Naive B cell (primary cell): ENCODE measurements at places on chromosomes 4 and X. TPM values are rescaled to one million over a fixed set of nuclear protein-coding genes. Genes with fewer than 3 reads are reported as not detected.

Gene ALAS2
- 2.4 TPM for polyA plus RNA-seq

DNA sequence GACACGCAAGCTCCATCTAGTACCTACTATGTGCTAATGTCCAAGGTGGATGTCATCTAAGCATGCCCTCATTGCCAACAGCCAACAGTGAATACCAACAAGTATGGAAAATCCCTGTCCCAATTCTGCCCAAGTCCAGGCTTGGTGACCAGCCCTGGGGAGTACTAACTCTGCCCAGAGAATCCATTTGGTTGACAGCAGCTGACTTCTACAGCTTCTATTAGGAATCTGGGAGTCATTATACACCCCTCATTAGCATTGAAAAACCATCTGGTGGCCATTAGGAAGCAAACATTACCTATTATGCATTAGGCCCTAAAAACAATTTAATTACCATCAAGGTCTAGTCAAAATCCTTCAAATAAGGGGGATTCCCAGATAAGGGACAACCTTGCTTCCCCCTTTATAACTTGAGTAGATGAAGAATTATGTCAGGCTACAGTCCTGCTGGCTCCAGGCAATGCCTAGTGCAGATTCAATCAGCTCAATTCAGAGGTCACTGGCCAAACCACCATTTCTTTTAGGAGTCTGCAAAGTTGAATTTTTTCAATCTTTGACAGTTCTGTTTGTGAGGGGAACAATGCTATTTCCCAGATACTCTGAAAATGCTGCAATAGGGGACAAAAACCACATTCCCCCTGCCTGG lies 228.0 kb upstream of the LDB2 start:
- no peaks in the 10 kb centered on the region for H3K27me3 ChIP-seq
- H3K4me3 ChIP-seq: no peak overlapping the region
- no peak for DNase-seq
- H3K4me1 ChIP-seq: no peaks in the 10 kb centered on the region
- no peaks in the 10 kb centered on the region for H3K36me3 ChIP-seq

GRCh38 chrX:43865791-43866190 lies 16.5 kb downstream of the MAOB start:
- no peak overlapping the region for H3K4me3 ChIP-seq
- no peak for DNase-seq
- no peaks in the 10 kb centered on the region for H3K27me3 ChIP-seq
- H3K4me1 ChIP-seq: no peaks in the 10 kb centered on the region
- no peak overlapping the region for H3K27ac ChIP-seq

- H3K27me3 ChIP-seq: no peaks in the 10 kb centered on the region
- DNase-seq: no peak
- H3K27ac ChIP-seq: no peak overlapping the region
- no peaks in the 10 kb centered on the region for H3K4me1 ChIP-seq
- no peak overlapping the region for H3K4me3 ChIP-seq
Observed at GRCh38 chr4:40099010-40099409, 42.4 kb downstream of the N4BP2 start.
